Astrocyte of the hippocampus (primary cell): ENCODE measurements at places on chromosomes 3 and 15.

DNA sequence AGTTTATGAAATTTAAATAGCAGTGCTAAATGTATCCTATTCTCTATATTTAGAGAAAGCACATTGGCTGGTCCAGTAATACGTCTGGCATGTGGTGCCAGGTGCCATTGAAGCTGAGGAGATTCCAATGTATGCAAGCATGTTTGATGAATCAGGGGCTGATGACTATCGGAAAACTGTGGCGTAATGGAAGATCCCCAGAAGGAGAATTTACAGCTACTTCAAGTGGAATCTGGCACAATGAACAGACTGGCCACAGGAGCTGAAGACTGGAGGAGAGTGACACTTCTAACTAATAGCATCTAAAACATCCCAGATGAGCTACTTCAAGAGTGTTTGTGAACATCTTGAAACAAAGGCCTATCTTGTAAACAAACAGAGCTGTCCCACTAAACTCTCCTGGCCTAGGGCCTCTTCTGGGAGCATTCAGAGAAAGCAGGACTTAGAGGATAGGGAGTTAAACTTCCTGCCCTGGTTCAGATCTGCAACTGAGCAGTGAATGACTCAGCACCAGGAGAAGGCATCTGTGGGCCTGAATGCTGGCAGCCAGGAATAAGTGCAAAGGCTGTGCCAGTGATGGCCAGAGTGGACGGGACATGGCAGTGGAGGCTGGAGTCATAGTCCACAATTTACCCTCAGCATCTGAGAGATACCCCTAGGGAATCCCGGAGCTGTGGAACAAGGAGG lies 15.2 kb upstream of the ACTC1 start:
- peak; percentile 87 for DNase-seq

DNA sequence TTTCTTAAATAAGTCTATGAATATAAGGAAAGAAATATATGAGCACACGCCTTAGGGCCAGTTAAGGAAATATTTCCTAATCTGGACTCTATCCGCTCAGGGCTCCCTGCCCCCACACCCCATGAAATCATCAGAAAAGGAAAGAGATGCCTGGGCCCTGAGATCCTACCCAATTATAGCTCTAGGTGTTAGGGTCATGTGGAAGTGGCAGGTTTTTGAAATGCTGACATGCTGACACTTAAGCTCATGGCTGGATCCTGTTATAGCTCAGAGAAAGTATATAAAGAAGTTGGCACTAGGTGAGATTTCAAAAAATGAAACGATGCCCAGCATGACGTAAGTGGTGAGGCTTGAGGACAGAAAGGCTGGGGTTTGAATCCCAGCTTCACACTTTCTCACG lies 43.5 kb upstream of the AKAP13 start:
- no peak for DNase-seq

DNA sequence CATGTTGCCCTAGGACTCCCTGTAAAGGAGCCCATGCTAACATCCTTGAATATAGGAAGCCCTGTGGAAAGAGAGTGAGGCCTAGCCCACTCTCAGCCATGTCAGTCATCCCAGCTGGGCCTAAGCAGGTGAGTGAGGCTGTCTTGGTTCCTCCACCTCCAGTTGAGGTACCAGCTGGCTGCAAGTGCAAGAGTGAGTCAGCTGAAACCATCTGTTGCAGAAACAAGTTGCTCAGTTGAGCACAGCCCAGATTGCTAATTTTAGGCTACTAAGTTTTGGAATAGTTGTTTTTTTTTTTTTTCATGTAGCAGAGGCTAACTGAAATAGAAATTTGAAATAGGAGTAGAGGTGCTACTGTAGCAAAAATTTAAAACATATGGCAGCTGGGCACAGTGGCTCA lies 43.7 kb upstream of the ADPGK start:
- DNase-seq, result no peak

DNA sequence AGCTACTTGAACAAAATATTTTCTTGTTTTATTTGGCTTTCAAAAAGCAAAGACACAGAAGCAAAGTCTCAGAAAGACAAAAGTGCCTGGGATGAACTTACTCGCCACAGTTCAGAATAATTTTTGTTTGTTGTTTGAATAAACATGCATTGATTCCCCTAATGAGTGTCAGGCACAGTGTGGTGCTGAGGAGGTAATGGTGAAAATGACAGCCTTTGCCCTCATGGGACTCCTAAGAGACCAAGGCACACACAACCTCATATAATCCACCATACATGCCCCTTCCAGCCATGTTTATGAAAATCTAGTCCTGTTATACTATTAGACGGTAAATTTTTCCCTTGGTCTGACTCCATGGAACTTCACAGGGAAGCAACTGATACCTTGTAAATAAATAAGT lies 2.5 kb downstream of the GOLIM4 start:
- no peak for DNase-seq

- peak; percentile 54 for DNase-seq
Observed at GRCh38 chr3:50304601-50305000, 1.2 kb upstream of the HYAL1 start.

DNA sequence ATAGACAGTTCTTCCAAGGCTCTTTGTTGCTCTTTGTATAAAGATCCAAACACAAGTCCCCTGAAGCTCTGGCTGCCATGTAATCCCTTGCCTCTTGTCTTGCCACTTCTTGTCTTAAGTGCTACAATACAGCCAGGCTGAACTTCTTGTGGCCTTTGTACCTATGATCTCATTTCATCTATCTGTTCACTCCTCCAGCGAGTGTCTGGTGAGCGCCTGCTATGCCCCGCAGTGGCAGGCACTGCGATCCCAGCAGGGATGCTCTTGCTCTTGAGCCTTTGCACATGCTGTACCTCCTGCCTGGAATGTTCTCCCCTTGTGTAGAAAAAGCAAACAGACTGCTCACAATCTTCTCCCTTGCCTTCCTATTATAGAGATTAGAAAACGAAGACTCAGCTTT lies 81.9 kb upstream of the ADPGK start:
- no peak for DNase-seq

DNA sequence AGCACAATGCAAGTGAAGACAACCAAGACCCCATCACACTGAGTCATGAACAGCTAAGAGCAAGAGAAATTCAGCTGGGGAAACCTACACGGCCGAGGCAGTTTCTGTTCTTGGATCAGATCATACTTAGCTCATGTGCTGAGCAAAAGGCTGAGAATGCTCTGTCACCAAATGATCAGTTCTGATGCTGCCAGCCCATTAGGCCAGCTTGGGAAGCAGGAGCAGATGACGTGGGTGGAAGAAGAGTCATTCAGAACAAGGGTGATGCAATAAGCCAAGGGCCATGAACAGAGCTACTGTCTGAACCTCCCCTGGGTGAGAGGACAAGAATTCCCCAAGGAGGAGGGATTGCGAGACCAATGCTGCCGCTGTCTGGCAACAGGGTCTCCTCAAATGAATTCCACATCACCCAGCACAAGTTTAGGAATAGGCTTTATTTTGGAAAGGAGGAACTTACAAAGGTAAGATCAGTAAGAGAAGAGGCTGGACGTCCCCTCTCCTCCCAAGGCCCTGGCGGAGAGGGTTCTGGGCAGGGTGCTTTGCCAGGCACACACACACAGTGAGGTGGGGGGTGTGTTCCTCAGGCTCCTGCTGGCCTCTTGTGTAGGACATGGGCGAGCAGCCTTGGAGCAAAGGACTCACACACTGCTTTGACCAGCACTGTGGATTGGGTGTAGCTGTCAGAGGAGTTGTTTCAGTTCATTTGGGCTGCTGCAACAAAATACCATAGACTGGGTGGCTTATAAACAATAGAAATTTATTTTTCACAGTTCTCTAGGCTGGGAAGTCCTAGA lies 65.6 kb upstream of the CTXND1 start:
- DNase-seq, result peak; percentile 55

DNA sequence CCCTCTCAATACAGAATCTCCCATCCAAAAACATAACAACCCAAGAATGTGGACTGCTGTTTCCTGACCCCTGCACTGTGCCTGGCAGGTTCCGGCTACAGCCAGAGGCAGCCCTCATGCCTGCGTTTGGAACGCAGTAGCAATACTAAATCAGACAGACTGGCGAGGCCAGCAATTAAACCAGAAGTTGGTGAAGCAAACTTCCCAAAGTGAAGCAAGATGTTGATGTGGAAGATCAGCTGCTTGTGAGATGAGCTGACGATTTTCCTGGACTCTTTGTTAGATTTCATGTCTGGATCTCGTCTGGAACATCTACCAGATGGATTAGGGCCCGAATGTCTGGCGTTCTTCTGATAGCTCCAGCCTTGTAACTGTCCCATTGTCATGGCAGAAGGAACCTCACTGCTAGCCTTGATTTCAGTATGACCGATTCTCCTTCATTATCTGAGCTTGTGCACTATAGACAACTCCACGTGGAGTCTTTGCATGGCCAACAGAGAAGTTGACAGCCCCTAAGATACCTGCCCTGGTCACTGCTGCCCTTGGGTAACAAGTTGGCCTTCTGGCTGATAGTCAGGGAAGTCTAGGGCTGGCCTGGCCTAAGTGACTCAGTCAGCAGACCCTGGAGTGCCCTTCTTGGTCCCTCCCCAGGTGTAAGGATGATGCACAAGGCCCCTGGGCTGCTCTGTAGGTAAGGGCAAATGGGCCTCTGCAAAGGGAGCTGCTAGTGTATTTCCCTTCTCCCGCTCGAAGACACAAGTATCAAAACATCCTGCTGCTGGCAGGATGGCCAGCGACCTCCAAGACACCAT lies 126.5 kb downstream of the ADAMTS17 start:
- DNase-seq, result no peak

- no peak for DNase-seq
Observed at GRCh38 chr3:49680493-49681231, 6.5 kb downstream of the APEH start.

DNA sequence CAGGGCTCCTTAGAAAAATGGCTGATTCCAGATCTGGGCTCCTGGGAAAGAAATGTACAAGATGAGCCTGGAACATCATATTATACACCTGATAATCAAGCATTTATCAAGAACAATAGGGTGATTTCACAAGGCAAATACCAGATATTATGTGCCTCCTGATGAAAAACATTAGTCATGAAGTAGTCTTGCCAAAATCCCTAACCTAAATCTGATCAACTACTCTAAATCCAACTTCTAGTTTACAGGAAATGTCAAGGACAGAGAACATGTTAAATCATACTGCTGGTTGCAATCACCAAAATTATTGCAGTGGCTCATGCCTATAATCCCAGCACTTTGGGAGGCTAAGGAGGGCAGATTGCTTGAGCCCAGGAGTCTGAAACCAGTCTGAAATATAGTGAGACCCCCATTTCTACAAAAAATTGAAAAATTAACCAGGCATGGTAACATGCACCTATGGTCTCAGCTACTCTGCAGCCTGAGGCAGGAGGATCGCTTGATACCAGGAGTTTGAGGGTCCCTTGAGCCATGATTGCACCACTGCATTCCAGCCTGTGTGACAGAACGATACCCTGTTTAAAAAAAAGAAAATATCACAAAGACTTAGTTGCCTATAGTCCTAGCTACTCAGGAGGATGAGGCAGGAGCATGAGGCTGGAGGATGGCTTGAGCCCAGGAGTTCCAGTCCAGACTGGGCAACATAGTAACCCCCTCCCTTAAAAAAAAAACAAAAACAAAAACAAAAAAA lies 34.9 kb upstream of the ATP13A3 start:
- DNase-seq, result peak; percentile 36

GRCh38 chr15:68580883-68581155 lies 2.0 kb downstream of the CORO2B start:
- DNase-seq, result no peak

DNA sequence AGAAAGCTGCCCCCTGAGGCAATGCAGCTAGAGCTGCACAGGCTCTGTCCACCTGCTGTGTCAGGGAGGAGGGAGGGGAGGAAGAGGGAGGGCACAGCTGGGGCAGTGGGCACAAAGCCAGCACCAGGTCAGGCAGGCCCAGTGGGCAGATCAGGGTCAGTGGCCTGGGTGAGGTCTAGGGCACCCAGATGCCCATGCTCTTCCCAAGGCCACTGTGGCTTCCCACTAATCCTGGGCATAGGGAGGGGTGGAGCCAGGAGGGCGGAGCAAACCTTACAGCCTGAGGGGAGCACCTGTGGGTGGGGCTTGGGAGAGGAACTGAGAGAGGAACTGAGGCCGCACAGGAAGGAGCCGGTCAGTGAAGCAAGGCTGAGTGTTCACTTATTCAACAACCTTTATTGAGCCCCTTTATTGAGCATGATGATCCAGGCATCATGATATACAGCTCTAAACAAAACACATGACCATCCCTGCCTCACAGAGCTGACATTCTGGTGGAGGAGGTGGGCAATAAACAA lies 55.0 kb downstream of the RHCG start:
- DNase-seq, result no peak
